ENCODE measurements at places on chromosomes 3 and 15. TPM values are rescaled to one million over a fixed set of nuclear protein-coding genes. Genes with fewer than 3 reads are reported as not detected.

GRCh38 chr15:79339588-79340314, 28.8 kb downstream of the TMED3 start:
- DNase-seq: peak; percentile 77

DNA sequence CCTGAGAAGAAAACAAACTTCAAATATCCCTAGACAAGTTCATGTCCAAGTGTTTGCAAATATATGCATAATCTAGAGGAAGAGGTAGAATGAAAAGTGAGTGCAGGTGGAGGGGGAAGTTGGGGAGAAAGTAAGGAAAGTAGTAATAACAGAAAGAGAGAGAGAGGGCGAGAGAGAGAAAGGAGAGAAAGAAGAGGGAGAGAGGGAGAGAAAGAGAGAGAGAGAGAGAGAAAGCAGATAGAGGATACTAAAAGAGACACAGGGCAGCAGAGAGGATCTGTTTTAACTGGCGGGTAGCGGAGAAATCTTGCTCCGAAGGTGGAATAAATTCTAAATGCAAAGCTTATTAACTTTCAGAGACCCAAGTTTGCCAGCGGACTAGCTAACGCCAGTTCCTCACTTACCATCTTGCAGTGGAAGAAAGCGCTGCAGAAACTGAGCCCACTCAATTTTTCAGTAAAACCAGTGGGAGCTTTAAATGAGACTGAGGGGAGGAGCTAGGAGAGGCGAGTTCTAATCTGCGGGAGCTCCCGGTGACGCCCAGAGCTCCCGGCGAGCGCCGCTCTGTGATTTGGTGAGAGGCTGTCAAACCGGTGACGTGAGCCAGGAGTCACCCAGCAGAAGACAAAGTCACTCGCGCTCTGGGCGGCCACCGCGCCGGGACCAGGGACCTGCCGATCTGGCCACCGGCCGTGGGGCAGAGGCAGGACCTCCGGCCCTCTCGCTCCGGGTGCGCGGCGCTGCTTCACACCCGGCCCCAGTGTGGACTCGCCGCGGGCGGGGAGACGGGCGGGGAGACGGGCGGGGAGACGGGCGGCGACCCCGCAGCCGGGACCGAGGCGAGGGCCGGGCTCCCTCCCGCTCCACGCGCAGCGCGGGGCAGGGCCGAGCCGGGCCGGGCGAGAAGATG, at the start of gene GMNC:
TSS of gene GMNC (minus strand) at position 486 of the 910 bp plus-strand sequence. CDS start at position 407, 79 bp downstream.
- DNase-seq: peak; percentile 56

DNA sequence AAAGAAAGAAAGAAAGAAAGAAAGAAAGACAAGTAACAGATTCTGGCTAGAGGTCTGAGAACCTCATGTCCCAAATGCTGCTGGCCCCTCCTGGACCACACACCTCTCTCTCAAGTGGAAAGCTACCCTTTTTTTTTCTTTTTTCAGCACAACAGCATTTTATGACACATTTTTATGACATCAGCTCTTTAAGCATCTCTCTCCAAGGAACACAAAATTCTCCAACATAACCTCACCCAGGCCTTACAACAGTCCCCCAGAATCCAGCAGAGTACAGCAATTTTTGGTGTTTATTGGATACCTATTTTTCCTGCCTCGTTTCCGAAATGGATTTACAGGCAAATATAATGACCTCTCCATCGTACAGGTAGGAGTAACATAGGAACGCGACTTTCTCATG, 11.2 kb upstream of the NTRK3 start:
- DNase-seq: peak; percentile 16

DNA sequence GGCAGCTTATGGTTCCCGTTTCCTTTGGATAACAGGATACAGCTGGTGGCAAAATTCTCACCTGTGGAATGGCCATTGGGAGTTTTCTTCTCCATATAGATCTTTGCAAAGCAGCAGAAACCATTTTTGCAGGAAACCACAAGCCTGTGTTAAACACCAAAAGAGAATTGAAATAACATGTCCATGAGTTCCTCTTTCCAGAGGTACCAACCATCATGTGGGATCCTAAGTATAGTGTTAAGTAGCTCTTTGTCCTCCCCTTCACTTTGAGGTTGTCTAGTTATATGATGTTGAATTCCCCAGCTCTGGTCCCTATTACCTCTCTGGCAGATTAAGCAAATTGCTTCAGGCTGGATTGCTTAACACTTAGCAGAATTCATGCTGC, 94.9 kb downstream of the AKAP13 start:
- DNase-seq: no peak

DNA sequence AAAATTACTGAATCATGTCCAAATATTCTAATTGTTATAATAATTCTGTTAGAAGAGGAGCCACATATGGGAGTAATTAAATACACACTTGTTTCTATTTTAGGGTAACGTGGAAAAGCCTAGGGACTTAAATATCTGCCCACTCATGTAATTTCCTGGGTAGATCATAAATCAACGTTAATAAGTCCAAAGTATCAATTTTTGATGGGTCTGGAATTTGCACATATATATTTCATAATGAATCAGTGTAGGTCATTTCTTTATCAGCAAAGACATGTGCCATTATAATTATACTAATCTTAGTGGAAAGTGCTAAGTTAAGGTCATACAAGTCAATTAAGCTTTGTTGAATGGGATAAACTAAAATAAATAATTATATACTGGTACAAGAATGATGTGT, 346.2 kb downstream of the ZBBX start:
- DNase-seq: no peak

DNA sequence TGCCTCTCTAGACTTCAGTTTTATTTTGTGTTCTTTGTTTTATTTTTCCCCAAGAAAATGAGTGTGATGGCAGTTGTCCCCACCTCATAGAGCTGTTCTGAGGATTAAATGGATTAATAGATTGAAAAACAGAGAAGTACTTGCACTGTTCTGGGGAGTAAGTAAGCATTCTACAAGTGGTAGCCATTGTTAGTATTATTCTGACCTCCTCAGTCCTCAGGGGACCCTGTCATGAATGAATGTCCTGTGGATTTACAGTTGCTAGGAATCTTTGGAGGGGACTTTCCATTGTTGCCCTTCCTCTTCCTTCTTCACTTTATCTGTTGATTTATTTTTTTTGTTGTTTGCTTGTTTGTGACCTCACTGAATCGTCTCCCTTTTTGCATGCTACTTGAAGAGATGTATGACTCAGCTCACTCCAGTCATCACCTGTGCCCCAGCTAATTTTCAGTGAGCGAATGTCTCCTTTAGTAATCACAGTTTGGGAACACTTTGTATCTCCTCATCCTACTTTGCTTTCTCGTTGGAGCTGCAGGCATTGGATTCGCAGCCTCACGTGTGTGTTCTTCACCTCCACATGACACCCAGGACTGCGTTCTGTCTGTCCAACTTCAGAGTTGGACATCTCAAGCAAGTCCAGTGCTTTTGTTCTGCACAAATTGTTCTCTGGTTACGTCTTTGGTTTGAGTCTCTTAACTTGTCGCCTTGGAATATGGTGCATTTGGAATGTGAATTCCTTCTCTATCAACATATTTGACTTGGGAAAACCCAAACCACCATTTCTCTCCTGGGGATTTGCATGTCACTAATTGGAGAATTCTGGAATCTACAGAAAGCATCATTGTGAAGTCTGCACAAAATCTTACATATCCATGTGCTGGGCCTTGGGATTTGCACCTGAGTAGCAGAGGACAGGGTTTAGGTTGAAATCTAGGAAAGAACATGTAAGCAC, 54.5 kb downstream of the LRTM1 start:
- DNase-seq: no peak

GRCh38 chr15:74873756-74874424, 725 bp upstream of the SCAMP2 start:
- DNase-seq: no peak

GRCh38 chr3:78545827-78546226, 1222.0 kb downstream of the ROBO1 start:
- DNase-seq: no peak

DNA sequence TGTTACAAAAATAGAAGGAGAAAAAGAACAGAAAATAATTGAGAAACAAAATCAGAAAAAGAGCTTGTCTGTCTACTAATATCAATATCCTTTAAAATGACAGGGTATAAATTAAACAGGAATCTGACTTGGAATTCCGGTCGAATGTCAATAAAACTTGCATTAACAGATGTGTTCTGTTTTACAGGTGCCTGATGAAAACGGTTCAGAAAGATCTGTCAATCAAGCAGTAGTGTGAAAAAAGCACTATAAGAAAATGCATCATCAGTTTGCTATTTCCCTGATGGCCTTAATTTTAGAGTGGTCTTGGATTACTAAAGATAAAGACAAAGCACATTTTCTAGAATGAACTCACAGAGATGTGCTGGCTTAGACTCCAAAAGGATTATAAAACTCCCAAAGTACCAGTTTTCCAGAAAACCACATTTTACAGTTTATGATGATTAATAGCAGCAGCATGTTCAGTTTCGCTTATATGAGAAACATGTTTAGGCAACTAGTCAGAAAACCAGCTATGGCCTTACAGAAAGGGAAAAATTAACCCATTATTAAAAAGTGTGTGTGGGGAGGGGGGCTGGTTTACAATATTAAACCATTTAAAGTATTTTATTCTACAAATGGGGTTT, 8.2 kb upstream of the C3orf38 start:
- DNase-seq: peak; percentile 62

DNA sequence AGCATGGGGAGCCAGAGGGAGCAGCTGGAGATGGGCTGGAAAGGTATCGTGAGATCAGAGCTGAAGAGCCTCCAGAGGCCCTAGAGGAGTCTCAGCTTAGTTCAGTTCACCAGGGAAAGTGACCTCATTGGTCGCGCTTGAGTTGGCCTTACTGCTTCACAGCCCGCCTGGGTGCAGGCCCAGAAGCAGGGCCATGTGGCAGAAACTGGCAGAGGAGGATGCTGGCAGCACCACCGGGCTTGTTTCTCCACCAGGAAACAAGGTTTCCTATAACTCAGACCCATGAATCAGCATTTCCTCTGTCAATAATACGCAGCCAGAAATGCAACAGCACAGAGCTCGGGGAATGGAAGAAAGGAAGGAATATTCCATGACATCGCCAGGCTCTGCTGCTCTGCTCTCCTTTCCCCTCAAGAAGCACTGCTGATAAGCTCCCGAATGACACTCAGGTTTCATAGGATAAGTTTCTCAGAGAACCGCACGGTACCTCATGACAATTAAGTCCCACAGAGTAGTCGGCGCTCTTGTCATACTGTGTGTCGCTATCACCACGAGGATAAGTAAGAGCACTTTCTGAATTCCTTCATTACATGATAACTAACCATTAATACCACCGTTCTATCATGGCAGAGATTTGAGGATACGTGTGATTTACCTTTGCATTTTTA, 147.1 kb upstream of the LPP start:
- peak; percentile 15 for DNase-seq

- DNase-seq: no peak
Measured at GRCh38 chr3:135803028-135803692, 162.4 kb upstream of the PPP2R3A start.

- no peak for DNase-seq
Measured at GRCh38 chr3:28349469-28350000, 911 bp upstream of the AZI2 start.

GRCh38 chr3:78729946-78730345, 1037.9 kb downstream of the ROBO1 start:
- DNase-seq: no peak

GRCh38 chr3:98259707-98260106, 4.3 kb upstream of the OR5H6 start:
- no peak for DNase-seq

DNA sequence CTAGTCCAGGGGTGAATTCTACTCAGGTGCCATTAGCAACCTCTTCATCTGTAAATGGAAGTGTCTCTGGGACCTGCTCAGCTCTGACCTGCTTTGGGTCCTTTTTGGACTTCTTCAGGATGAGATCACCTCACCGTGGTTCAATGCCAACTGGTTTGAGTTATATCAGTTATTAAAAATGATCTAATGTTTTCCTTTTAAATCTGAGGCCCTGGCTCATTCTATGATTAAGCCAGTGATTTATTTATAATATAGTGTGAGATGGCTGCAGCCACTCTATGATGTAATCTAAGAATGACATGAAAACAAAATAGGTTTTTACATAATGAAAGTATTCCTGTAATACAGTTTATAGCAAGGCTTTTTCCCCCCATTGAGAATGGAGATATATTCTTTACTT, 79.4 kb downstream of the LPP start:
- DNase-seq: peak; percentile 55

DNA sequence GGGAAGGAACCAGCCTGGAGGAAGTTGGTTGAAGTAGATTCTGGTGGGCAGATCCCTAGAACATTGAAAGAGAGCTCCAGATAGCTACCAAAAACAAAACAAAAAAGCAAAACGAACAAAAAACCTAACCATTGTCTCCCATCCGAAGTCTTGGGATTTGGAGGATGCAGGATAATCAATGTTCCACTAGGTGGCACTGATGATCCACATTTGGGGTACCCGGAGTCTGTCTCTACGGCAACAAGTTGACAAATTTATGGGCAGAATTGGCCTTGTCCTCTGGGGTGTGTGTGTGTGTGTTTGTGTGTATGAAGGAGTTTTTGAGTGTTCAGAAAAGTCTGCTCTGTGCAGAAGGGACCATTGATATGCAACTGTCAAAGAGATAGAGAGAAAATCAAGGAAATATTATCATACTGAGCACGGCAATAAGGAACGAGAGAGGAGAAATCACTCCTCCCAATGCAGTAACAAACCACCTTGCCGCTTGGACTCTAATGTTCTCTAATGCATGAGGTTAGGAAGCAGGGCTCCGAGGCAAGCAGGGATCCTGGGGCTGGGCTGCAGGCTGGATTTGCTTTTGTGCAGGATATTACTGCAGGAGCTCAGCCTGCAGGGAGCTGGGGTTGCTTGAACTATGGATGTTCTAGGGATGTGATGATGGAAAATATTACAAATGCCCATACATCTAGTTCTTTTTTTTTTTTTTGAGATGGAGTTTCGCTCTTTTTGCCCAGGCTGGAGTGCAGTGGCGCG, 59.8 kb upstream of the KLHL25 start:
- peak; percentile 77 for DNase-seq

DNA sequence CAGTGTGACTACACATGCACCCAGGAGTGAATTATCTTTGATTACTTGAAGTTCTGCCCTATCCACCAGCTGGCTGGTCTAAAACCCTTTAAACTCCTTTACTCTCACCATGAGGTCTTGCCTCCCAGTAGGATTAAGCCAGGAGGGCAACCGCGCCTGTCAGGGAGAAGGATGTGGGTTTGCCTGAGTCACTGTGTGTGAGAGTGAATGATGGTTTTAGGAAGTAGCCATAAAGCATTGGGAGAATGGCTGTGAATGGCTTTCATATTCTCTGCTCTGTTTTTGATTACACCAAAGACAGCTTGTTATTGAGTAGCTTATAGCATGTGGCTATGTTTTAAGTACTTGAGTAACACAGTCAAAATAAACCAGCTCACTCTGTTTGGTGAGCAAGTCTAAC, 637.7 kb upstream of the TBL1XR1 start:
- DNase-seq: peak; percentile 92

- no peak for DNase-seq
Measured at GRCh38 chr3:161390200-161390599, 18.9 kb upstream of the SPTSSB start.

ATOSA gene
- 35.8 TPM for total RNA-seq

ELL3 gene
- 2.1 TPM for total RNA-seq

CP gene
- total RNA-seq: not detected

ZNF654 gene
- 19.1 TPM for total RNA-seq

NKIRAS1 gene
- 20.9 TPM for total RNA-seq
